ENCODE measurements at places on chromosomes 2 and 18. TPM values are rescaled to one million over a fixed set of nuclear protein-coding genes. Genes with fewer than 3 reads are reported as not detected.
A peak's percentile ranks its signal among the peaks of the same experiment; 100 is the strongest.

DNA sequence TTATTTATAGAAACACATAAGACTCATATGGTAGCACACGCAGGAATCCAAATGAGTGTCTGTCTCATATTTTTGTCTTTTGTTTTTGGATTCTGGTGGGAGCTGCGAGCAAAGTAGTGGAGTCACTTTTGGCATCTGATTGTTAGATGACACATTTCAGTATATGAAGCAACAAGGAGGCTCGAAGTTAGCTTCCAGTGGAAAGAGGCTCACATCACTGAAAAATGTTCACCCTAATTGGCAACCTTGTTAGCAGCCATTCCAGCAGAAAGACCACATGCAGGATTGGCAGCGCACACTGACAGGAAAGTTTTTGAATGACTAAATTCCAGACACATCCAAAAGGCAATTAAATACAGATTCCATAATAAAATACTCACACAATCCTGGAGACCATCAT is 87.4 kb downstream of the MYT1L start:
- H3K36me3 ChIP-seq, result no peaks in the 10 kb centered on the region
- DNase-seq, result no peak
- H3K4me3 ChIP-seq, result no peak overlapping the region

GRCh38 chr2:229927817-229928321 is 5.6 kb downstream of the FBXO36 start:
- DNase-seq, result no peak
- peaks cover 22% of the 10 kb centered on the region for H3K4me1 ChIP-seq
- H3K4me3 ChIP-seq, result no peak overlapping the region
- no peaks in the 10 kb centered on the region for H3K36me3 ChIP-seq

GRCh38 chr2:164954954-164955701 is at the start of gene SLC38A11:
Gene SLC38A11, minus strand, starts transcription at chr2:164955525. Its CDS starts 278 bp downstream, at chr2:164955247.
- no peak for DNase-seq
- peaks cover 14% of the 10 kb centered on the region for H3K27me3 ChIP-seq
- no peak within 1 kb of the TSS for H3K4me3 ChIP-seq
- H3K27ac ChIP-seq, result no peak within 1 kb of the TSS

GRCh38 chr18:25146512-25146910 is 205.5 kb downstream of the ZNF521 start:
- no peak for DNase-seq
- no peak overlapping the region for H3K4me3 ChIP-seq
- H3K36me3 ChIP-seq, result no peaks in the 10 kb centered on the region
- H3K4me1 ChIP-seq, result no peaks in the 10 kb centered on the region
- H3K27ac ChIP-seq, result no peak overlapping the region

- peaks cover 7% of the 10 kb centered on the region for H3K4me1 ChIP-seq
- H3K27ac ChIP-seq, result no peak overlapping the region
- DNase-seq, result no peak
- no peak overlapping the region for H3K4me3 ChIP-seq
- peaks cover 51% of the 10 kb centered on the region for H3K27me3 ChIP-seq
Measured at GRCh38 chr2:110994250-110994961, 126.3 kb upstream of the BCL2L11 start.

GRCh38 chr2:168157926-168158325 is 89.5 kb downstream of the STK39 start:
- H3K4me3 ChIP-seq, result no peak overlapping the region
- H3K27me3 ChIP-seq, result no peaks in the 10 kb centered on the region
- H3K36me3 ChIP-seq, result peaks cover 15% of the 10 kb centered on the region
- DNase-seq, result no peak

DNA sequence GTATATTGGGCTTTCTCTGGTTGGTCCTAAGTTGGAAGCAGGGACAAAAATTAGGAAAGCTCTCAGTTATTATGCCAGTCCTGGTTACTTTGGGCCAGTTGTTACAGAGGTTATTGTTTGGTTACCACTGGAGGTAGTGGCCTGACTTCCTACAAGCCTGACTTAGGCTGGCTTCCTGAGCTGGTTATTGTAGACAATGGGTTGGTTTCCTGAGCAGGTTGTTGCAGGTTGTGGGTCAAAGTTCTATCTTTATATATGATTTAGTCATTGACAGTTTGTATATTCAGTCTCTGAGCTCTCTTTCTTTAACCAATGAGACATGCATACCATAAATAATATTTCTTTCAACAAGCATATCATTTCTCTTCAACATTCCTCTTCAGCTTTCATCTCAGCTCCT is 58.7 kb upstream of the RPE start:
- H3K27ac ChIP-seq, result no peak overlapping the region
- H3K4me1 ChIP-seq, result no peaks in the 10 kb centered on the region
- no peak overlapping the region for H3K4me3 ChIP-seq
- DNase-seq, result no peak

DNA sequence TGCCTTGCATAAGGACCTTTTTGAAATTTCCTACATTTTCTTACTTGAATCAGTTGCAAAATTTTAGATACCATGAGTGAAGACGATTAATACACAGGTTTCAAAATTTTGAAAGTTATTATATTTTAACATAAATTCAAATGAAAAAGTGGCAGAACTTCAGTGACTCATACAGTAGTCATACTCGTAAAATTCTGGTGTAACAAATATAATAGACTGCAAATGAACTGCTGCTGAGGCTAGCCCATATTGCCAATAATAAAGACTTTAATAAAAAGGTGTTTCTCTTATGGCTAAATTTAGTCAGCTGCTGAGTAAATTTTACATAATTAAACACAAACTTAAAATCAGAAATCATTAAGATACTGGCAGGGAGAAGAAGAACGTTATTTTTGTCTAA is 36.9 kb downstream of the MSH6 start:
- DNase-seq, result no peak
- H3K4me1 ChIP-seq, result no peaks in the 10 kb centered on the region
- no peak overlapping the region for H3K27ac ChIP-seq

The SERPINB11 gene
- not detected for total RNA-seq

DNA sequence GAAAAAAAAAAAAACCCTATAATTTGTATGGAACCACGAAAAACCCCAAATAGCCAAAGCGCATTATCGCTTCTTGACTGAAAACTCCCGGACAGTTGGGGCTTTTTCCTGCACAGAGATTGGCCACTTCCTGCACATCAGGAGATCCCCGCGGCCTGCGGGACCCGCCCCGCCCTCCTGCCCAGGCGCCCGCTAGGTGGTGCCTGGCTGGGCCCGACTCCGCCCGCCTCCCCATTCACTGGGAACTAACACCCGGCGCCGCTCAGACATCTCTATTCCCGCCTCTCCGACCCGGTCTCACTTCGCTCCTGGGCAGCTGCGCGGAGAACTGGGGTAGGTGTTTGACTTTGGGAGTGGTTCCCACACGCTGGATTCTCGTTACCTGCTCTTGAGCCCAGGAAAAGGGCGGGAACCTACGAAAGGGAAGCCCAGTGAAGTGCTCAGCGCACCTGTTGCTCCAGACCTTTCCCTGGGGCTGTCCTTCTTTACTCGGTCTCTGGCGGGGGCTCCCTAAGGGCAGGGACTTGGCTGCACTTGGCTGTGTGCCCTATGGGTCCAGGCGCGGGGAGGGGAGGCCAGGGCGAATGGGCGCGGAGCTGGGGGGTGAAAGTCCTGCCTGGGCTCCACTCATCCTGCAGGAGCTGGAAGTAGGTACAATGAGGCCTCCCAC is at the start of gene HMSD:
TSS of gene HMSD (plus strand) at position 234 of the 670 bp plus-strand sequence. CDS start 4,155 bp downstream, outside the sequence.
- peak; percentile 71 for DNase-seq
- H3K27me3 ChIP-seq, result peaks cover 23% of the 10 kb centered on the region
- H3K27ac ChIP-seq, result peak within 1 kb of the TSS; percentile 16

DNA sequence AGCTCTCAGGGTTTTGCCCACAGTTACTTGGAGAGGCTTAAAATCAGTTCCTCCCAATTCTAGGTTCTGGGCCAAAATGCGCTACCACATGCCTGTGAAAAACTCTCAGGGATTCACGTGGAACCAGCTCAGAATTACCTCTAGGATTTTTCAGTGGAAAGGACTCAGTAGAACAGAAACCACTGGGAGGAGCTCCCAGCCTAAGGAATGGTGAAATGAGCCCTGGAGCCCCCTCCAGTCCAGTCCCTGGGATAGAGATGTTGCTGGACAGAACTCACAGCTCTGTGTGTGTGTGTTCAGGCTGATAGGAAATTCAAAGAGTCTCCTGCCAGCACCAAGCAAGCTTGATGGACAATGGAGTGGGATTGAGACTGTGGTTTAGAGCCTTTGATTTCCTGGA is 21.1 kb upstream of the SLC9A4 start:
- peaks cover under 1% of the 10 kb centered on the region for H3K27me3 ChIP-seq
- no peak for DNase-seq
- H3K36me3 ChIP-seq, result no peaks in the 10 kb centered on the region
- H3K4me1 ChIP-seq, result no peaks in the 10 kb centered on the region
- H3K4me3 ChIP-seq, result no peak overlapping the region

GRCh38 chr2:240569523-240569997 is 1.3 kb downstream of the RNPEPL1 start:
- H3K4me3 ChIP-seq, result peak overlapping the region; percentile 90
- peak overlapping the region; percentile 79 for H3K27ac ChIP-seq
- H3K27me3 ChIP-seq, result no peaks in the 10 kb centered on the region

The SLC5A7 gene
- not detected for total RNA-seq

- DNase-seq, result no peak
- no peak overlapping the region for H3K4me3 ChIP-seq
Measured at GRCh38 chr2:240629968-240630770, 4.9 kb downstream of the GPR35 start.
